ENCODE measurements at places on chromosomes 6 and 20.
A peak's percentile ranks its signal among the peaks of the same experiment; 100 is the strongest.

GRCh38 chr6:166502453-166502852 lies 84.0 kb downstream of the RAMACL start:
- no peak for DNase-seq

DNA sequence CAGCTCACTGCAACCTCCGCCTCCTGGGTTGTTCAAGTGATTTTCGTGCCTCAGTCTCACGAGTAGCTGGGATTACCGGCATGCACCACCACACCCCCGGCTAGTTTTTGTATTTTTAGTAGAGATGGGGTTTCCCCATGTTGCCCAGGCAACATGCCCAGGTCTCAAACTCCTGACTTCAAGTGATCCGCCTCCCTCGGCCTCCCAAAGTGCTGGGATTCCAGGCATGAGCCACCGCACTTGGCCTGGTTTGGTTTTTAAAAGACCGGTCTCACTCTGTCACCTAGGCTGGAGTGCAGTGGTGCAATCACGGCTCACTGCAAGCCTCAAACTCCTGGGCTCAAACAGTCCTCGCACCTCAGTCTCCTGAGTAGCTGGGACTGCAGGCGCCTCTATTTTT lies 40.1 kb downstream of the VSTM2L start:
- DNase-seq: no peak

GRCh38 chr20:63963348-63963741 lies 6.4 kb downstream of the ZNF512B start:
- DNase-seq: no peak

- no peak for DNase-seq
Measured at GRCh38 chr20:12090920-12091319, 173.2 kb downstream of the BTBD3 start.

DNA sequence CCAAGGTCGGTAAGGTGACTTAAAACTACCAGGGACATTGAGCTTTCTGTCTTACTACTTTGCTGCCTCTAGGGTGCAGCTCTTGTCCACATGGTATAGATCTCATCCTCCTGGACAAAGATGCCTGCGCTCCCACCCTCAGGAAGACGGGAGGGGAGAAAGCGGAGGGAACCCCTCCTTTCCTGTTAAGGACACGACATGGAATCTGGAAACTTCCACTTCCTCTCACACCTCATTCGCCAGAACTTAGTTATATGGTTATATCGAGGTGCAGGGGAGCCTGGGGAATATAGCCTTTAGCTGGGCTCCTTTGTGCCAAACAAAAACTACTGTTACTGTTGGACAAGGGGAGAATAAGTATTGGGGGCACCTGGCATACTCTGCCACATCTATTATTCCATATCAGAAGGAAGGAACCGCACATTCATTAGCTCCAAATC lies 224.3 kb upstream of the TSHZ2 start:
- peak; percentile 58 for DNase-seq

- DNase-seq: no peak
Measured at GRCh38 chr6:72102561-72102960, 216.2 kb downstream of the RIMS1 start.

- no peak for DNase-seq
Measured at GRCh38 chr20:44730441-44730840, 15.2 kb upstream of the KCNK15 start.

GRCh38 chr6:156410649-156411048 lies 366.5 kb upstream of the ARID1B start:
- DNase-seq: no peak

GRCh38 chr20:4722571-4722970 lies 862 bp downstream of the PRND start:
- DNase-seq: no peak

DNA sequence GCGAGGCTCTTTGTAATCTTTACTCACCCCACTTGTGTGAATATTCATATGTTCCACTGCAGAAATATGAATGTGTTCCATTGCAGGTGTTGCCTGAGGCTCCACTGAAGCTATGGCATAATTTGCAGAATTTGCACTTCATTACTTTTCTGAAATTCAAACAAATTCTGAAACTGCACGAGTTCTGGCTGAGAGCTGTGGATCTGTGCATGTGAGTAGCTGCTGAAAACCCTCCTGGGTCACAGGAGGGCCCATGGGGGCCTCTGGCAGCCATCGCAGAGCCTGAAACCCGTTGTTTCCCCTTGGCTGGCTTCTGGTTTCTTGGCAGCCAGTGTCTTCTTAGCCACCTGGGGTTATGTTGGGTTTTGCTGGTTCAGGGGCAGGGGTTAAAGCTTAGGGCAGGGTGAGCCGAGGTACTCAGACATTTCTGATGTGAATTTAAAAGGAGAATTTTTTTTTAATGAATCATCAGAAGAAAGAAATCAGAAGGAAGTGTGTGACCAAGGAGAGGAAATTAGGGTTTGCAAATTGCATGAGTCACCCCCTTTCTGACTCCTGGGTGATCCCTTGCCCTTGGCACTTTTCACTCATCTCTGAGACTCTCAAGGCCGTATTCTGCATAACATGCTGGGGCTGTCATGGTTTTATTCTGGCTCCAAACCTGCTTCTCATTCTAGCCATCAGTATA lies 40.6 kb downstream of the TOX2 start:
- DNase-seq: no peak

DNA sequence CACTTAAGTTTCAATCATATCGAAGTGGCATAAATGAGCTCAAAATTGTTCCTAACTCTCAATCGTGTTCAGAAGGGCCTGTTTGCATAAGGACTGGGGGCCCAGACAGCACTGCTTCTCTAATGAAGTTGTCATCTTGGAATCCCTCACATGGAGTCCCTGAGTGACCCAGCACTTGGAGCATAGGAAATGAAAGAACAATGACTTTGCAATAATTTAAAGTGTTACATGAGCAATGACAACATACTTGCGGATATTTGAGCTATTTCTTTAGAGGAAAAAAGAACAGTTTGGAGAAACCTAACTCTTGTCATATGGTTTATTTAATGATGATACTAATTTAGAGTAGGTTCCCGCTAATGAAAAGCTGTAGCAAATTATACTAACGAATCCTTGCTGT lies 239.9 kb downstream of the TSHZ2 start:
- no peak for DNase-seq

DNA sequence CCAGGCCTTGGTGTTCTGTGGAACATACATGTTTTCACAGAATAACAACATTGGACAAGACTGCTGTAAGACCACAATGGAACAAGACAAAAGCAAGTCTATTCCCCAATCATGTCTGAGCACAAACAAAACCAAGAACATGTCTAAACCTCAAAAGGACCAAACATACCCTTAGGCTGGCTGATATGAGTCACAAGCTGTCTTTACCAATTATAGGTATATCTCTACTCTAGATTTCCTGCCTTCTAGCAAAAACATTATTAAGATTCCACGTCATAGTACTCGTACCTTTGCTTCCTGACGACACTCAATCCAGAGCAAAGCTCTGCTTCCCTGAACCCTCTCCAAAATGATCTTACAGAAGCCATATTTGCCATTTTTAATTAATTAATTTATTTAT lies 15.4 kb upstream of the L3MBTL1 start:
- DNase-seq: no peak

GRCh38 chr6:164753517-164753916 lies 555.9 kb downstream of the C6orf118 start:
- no peak for DNase-seq

DNA sequence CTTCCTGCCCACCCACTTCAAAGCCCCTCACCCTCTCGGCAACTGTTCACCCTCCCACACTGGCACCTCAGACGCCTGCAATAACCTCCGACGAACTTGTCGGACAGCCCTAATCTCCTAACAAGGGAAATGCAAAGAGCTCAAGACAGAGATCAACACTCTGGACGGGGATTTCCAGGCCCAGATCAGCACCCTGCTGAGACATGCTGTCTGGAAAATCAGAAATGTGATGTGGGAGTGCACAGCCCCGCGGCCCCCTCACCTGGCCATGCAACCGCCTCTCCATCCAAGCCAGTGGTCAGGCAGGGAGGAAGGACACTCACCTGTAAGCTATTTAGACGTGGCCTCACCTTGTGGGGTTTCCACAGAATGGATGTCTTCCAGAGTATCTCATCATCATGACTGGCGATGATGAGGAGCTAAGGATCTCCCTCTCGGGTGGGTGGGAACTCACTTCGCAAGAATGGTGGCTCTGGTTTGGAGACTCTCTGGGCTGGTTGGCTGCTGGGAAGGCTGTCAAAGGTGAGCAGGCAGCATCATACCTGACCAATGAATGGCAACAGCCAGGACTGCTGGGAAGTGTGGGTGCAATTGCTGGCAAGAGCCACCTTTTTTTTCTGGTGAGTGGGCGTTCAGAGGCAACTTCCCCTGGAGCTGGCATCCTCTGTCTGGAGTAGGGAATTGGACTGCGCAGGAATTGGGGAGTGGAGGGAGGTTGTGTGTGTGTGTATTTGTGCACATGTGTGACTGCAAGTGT lies 28.1 kb upstream of the ADTRP start:
- no peak for DNase-seq

DNA sequence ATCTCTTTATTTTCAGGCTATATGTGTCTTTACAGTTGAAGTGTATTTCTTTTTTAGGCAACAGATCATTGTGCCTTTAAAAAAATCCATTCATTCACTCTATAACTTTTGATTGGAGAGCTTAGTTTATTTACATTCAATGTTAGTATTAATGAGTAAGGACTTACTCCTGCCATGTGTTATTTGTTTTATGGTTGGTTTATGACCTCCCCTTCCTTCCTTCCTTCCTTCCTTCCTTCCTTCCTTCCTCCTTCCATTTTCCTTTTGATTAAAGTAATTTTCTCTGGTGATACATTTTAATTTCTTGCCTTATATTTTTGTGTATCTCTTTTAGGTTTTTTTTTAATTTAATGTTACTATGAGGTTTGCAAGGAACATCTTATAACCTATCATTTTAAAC lies 1005.3 kb upstream of the EPHA7 start:
- DNase-seq: no peak

- DNase-seq: no peak
Measured at GRCh38 chr20:38834868-38835267, 29.4 kb downstream of the PPP1R16B start.

DNA sequence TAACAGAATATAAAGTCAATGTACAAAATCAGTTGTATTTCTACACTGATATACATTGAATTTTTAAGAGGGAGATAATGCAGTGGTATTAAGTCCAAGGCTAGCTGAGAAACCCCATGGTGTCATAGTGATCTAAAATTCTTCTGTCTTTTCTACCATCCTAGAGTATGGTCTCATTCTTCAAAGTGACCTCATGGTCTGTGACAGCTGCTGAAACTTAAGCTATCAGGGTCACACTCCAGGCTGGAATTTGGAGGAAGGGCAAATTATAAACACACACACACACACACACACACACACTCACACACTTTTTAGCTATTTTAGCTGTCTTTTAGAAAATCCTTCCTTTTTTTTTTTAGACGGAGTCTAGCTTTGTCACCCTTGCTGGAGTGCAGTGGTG lies 47.3 kb upstream of the DYNLRB1 start:
- no peak for DNase-seq

GRCh38 chr6:144548536-144548935 lies 263.4 kb downstream of the UTRN start:
- DNase-seq: no peak

DNA sequence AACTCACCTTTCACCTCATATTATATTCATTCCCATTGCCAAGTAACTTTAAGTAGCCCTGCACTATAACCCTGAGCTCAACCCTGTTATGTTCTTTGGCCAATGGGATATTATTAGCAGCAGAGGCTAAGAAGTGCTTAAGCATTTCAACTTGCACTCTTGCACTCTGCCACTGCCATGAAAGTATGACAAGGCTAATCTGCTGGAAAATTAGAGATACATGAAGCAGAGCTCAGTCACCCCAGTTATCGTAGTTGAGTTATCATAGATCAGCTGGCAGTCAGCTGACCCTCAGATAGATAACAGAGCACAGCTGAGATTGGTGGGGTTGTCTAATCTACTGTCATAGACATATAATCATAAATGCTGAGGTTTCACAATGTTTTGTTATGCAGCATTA lies 209.4 kb upstream of the RUNX2 start:
- no peak for DNase-seq

DNA sequence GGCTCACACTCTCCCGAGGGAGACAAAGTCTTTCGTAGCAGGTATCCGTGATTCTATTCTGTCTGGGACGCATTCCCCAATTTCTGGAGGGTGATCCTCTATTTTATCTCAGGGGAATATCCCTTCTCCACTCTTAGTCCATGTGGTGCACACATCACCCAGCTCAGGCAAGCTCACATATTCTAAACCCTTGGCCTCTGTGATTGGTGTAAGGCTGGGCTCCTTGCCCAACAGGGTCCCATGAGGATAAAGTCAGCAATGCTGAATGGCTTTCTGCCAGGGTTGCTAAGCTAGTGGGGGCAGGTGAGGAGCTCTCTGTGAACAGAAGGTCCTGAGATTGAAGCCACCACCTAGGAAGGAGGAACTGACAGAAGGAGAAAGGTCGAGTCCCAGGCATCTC lies 137.2 kb downstream of the CDH26 start:
- no peak for DNase-seq

DNA sequence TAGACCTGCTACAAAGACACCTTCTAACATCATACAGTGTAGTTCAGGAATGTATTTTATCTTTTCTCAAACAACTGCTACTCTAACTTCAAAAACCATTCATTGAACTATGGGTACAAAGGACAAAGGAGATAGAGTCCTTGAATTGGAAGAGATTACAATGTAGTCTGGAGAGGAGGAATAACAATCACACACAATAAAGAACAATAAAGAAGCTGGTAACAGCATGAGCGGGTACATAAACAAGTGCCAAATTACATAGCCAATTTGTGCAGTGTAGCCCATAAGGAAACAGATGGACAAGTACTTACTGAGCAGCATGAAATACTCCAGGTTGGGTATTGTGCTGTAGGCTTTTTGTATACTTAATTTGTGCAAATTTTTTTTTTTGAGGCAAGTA lies 44.3 kb downstream of the OSTM1 start:
- DNase-seq: no peak

DNA sequence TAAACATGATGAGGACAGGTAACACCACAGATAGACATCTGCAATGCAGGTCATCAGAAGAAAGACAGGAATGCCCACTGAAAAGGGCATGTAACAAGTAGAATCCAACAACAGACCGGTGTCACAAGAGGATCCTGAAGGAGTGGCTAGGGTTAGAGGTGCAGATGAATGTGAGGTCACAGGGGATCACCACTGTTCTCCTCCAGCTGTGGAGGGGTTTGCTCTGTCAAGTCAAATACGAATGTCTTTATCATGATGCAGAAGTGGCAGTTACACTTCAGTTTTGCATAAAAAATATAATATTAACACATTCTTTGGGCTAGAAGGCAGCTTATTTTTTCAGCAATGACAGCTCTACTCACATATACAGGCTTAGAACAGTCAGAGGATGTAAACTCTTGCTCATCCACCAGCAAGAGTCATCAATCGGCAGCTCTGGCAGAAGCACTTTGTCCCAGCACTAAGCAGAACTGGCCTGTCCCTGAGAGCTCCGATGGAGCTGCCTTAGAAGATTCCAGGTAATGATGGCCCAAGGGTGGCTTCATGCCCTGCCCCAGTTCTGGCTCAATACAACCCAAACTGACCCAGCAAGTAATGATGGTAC lies 130.4 kb upstream of the TRAF3IP2 start:
- no peak for DNase-seq

DNA sequence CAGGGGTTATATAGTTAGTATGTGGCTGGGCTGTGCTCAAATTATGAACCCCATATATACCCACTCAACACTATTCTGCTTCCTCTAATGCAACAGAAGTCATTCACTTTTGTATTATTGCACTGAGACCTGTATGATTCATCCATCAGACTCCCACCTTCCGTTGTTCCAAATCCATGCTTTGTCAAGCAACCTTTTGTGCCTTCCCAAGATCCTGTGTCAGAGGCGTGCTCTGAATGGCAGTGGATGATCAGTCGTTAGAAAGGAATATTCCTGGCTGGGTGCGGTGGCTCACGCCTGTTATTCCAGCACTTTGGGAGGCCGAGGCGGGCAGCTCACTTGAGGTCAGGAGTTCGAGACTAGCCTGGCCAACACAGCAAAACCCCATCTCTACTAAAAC lies 103.2 kb downstream of the SH3BGRL2 start:
- DNase-seq: no peak
